ENCODE measurements at places on chromosomes 12 and 14.

GRCh38 chr14:102469261-102469660 is 40.3 kb downstream of the ANKRD9 start:
- no peak for DNase-seq

DNA sequence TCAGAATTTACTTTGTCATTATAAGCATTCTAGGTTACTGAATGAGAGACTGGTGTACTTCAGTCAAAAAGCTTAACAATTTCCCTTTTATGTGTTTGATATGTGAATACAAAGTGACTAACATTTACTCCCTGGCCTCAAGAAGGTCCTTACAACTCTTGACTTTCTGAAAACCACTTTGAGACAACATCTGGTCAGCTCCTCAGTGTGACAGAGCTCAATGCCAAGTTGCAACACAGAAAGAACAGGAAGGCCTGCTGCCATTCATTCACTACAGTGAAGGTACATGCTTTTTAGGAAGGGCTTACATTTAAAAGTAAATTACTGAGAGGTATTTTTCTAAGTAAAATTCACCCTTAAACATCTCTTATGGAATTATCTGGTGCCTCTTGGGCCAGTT is 2.3 kb upstream of the NAA30 start:
- DNase-seq = no peak

- no peak for DNase-seq
Measured at GRCh38 chr12:28780096-28780495, 369.0 kb upstream of the FAR2 start.

DNA sequence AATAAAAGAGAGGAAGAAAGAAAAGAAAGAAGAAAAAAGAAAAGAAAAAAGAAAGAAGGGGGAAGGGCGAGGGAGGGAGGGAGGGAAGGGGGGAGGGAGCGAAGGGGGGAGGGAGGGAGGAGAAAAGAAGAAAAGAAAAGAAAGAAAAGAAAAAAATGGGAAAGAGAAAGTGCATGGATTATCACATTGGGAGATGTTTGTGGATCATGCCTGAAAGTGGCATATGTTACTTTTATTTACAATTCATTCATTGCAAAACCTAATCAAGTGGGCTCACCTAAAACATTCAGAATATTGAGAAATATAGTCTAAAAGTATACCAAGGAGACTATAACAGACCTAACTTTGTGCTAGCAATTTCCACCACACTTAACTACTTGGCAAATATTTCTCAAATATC is 246.9 kb upstream of the SYT1 start:
- no peak for DNase-seq

DNA sequence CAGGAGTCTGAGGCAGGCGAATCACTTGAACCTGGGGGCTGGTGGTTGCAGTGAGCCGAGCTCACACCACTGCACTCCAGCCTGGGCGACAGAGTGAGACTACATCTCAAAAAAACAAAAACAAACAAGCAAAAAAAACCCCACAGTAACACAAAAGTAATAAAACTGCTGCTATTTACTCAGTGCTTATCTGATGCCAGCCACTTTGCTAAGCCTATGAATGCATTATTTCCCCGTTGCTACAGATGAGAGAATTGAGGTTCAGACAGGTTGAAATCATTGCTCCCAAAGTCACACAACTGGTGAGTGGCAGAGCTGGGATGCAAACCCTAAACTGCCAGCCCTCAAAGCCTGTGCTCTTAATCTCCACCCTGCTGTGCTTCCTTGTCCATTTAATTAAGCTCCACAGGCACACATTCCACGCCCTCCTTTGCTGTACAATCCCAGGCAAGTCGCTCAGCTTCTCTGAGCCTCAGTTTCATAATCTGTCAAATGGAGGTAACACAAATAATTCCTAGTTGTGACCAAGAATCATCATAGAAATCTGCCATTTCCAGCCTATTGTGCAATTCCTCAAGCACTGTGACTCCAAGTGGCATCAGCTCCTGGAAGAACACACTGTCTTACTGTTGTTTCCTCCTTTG is 5.7 kb upstream of the OAS3 start:
- DNase-seq = no peak

DNA sequence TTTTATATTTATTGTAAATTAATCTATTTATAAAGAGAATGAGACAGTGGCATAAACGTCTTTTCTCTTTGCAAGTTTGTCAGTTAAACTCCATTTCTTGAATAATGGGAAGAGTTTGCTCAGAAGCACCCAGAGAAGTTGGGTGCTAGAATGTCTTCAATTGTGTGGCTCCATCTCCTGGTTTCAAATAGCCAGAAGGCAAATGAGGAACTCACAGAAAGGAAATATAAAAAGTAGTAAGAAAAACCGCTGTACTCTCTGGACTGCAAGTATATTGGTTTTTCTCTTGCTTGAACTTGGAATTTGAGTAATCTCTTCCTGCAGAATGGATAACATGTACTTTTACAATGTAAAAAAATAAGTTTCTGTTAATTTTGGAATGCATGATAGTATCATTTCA is 217.5 kb downstream of the DPY19L2 start:
- no peak for DNase-seq

DNA sequence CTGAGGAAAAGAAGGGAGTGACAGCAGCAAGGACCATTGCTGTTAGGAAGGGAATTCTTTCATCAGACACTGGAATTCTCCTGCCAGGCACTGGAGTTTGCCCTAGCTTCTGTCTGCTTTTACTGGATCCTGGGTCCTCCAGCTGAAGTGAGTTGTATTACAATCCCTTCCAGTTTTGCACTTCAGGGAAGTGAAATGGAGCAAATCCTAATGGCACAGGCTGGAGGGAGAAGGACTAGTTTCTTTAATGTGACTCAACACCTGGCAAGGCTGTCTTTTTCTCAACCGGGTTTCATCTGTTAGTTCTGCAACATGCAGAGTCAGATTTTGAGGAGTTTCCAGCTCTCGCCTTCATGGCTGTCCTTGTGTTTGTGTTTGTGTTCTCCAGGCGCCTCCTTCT is 45.8 kb downstream of the ETV6 start:
- DNase-seq = no peak

DNA sequence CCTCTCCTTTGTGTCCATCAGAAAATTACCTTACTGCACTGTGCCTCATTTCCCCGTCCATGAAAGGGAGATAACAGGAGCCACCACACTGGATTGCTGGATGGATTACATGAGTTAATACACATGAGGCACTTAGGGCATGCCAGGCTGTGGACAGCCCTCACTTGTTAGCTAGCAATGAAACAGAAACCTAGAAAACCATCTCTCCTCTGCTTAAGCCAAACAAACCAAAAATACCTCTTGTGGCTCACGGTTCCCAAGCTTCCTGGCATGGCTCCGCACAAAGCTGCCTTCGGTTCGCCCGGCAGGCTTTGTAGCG is 660 bp upstream of the HCFC2 start:
- DNase-seq = no peak

DNA sequence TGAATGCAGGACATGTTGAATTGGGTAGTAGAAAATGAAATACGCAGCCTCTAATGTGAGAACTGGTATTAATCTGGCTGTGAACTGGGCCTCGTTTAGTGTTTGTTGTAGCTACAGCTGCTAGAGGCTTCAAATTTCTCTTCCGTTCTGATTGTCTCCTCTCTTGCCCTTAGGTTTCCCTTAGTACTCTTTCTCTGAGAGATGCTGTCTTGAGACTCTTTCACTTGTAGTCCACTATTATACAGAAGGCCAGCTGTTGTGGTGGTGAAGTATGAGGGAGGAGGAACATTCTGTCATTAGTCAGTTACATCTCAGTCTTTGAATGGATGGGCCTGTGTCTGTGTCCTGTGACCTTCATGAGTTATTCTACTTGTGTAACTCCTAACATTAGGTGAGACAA is 322.0 kb downstream of the TMTC2 start:
- no peak for DNase-seq

DNA sequence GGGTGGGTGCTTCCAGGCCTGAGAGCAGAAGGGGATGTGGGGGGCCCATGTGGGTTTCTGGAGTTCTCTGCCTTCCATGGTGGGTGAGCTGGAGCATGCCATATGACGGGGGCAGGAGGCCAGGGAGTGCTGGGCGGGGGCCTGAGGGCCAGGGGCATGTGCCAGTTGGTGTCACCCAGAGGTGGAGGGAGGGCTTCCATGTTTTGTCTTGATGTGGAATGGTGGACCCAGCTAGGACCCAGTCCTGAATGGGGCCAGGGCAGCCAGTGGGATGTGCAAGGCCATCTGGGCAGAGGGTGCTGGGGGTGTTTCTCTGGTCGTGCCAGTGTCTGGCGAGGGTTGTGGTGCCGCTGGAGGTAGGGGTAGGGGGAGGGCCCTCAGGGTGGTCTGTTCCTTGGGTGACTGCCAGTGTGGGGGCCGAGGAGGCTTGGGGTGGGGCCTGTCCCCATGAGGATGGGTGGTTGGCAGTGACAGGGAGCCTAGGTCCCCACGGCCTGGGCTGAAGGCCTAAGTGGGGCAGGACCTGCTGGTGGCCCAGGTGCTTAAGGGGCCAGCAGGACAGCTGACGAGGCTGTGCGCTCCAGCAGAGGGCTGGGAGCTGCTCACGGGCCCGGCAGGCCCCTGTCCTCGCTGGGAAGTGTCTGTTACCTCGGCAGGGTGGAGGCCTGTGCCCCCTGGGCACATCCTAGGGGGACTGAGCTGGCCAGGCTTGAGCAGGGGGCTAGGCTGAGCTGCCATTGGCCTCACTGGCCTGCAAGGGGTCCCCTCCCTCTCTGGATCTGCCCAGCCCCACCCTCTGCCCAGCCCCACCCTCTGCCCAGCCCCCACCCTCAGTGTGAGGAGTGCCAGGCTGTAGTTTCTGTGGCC is 26.8 kb downstream of the CEP170B start:
- DNase-seq = no peak

DNA sequence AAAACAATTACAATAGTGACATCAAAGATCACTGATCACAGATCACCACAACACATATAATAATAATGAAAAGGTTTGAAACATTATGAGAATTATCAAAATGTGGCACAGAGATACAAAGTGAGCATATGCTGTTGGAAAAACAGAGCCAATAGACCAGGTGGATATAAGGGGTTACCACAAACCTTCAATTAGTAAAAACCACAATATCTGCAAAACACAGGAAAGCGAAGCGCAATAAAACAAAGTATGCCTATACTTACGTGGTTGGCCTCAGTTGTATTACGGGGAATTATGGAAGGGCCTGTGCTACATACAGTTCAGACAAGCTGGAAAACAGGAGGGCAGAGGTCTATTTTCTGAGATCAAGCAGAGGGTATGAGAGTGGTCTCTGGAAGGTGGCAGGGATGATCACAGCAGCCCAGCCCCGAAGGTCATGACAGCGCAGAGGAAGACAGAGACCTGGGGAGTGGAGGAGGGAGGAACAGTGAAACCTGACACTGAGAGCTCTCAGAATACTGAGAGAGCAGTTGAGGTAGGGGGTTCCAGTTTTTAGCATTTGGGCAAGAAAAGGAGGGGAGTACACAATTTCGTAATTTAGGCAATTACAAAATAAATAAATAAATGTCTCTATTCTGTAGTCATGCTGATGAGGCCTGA is 41.3 kb downstream of the IFNG start:
- DNase-seq = no peak

DNA sequence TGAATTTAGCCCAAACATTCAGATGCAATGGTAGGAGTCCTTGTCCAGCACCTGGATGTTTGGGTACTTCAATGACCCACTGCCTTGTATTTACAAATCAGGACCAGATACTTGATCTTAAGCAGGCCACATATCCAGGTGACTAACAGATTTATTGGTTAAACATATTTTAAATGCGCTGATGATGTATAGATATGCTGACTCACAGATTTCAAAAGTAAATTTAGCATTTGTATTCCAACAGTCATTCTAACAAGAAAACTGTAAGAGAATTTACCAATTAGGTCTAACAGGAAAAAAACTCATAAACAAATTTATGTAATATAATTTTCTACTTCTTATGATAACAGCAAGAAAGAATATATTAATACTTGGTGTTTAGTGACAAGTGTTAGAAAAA is 29.4 kb upstream of the MYF6 start:
- no peak for DNase-seq

GRCh38 chr12:111160350-111161241 is 208.3 kb downstream of the PHETA1 start:
- no peak for DNase-seq

DNA sequence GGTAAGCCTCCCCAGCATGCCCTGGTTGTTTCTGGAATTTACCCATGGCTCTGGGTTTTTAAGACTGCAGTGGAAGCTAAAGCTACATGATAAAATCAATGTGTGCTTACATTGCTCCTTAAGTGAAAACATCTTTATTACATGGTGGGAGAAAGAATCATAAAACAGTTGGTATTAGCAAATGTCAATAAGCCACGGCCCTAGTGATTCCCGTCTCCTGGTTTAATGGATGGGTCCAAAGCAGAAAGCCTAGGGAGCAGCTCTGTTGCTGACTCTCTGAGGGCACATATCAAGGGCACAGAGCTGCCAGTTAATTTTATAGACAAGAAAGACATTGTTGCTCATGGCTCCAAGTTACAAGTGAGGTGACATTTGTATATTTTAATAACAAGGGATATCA is 127.9 kb downstream of the MYRFL start:
- no peak for DNase-seq

DNA sequence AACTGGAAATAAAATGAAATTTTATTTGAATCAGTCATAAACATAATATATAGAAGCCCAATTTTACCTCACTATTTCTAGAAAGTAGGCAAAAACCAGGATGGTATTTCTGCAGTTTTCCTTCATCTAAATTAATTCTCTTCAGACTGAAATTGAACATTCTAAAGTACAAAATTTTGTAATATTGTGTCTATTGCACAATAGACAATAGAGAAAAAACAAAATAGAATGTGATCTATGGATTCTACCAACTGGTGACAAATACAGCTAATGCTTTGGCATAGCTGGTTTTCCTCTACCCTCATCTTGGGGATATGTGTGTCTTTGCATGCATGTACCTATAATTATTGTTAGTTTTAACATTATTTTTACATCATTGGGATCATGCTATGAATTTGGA is 8.5 kb upstream of the PTPRR start:
- DNase-seq = no peak

DNA sequence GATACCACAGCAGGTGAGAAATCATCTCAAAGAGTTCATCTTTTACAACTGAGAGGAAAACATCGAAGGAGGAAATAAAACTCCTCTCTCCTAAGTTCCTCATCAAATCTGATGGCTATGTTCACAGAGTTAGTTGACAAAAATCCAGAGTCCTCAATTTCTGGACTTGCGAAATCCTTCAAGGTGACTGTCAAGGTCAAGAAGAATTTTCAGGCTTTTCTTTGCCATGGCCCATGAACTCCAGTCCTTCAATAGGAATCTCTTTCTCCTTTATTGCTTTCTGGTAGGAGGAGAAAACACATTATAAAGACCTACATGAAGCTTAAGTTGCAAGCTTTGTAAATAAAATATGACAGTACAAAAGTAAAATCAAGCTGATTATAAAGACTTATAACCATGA is 1.5 kb downstream of the TRIAP1 start:
- DNase-seq = no peak

DNA sequence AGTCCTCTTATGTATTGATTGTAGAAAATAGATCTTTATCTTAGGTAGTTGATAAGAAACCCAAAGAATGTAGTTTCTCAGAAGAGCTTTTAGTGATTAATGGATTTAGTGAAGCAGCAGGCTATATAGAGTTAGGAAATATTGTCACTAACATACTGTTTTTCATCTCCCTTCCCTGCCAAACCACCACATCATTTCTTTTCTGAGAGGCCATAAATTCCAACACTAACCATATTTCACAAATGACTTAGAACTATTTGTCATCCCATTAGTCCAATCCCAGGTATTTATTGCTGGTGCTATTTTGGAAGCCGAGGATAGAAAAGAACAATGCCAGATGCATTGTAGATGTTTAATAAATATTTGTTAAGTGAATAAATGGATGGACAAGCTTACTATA is 185.7 kb downstream of the KICS2 start:
- no peak for DNase-seq
